Hematopoietic multipotent progenitor cell treated with erythropoietin and hydrocortisone succinate and interleukin-3 and kit ligand, for 6 days (in vitro differentiated cells): ENCODE measurements at places on chromosomes 1 and 21.

DNA sequence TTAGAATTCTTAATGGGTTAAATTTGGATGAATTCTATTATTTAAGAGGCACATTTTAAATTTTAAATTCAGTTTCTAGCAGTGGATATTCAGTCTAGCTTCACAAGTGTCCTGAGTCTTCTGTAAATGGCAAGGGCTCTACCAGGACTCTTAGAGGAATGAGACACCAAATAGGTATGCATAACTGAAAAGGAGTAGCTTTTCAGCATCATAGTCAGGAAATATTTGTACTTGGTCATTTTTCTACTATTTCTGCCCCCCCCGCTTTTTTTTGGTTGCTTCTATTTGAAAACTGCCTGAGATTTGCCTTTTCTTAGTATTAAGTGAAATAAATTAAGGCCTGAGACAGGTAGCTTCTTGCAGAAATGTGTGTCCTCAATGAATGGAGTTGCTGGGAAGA, 80.2 kb downstream of the MAST2 start:
- DNase-seq = no peak

DNA sequence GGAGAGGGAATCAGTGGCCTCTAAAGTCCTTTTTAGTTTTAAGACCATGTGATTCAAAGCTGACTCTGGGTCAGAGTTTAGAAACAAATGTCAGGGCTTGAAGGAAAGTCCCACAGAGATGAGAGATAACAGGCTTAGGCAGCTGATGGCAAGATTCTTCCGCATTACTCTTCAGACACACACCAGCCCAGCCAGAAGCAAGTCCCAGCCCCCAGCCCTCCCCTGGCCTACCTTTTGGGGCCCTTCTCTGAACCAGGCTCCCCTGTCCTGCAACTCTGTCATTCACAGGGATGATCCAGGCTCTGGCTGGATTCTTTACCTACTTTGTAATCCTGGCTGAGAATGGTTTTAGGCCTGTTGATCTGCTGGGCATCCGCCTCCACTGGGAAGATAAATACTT, 13.1 kb upstream of the CASQ1 start:
- peak; percentile 38 for DNase-seq

GRCh38 chr1:247415423-247416361, at the start of gene NLRP3:
NLRP3 (plus strand) TSS chr1:247416173; CDS start chr1:247418801, 2,628 bp downstream.
- peak; percentile 69 for DNase-seq

DNA sequence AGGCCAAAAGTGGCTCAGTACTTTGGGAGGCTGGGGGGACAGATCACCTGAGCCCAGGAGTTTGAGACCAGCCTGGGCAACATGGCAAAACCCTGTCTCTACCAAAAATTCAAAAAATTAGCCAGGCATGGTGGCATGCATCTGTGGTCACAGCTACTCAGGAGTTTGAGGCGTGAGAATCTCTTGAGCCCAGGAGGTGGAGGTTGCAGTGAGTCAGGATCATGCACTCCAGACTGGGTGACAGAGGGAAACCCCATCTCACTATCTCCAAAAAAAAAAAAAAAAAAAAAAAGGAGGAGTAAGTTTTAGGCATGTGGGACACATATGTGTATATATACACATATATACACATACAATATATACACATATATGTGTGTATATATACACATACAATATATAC, 165.3 kb upstream of the DPYD start:
- DNase-seq = no peak

DNA sequence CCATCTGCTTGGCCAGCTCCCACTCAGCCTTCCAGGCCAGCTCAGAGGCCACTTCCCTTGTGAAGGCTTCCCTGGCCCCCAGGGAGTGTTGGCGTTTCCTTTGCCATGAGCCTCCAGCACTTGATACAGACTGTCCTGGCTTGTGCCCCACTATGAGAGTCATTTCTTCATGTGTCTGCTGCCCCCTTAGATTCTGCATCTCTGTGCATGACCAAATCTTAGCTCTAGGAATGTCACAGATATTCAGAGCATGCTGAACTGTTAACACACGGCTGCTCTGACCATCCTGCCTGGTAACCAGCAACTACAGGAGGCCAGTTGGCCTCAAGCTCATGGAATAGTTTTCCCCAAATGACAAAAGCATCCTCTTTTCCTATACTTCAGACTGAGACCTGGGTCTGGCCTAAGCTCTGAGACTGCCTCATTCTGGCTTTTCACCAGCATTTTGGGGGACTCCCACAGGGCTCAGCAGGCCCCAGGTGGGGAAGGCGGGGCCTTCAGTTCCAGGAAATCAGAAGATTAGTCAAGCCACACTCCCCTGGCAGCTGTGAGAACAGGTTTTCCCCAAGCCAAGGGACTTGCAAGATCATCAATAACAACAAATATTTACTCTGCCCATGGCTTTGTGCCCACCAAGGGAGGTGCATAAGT, 182.6 kb upstream of the EDN2 start:
- DNase-seq = no peak

- no peak for DNase-seq
These were observed 33.3 kb upstream of the SUCO start for GRCh38 chr1:172499636-172500141.

- DNase-seq = no peak
These were observed 36.6 kb upstream of the SLC44A3 start for GRCh38 chr1:94783342-94784189.

DNA sequence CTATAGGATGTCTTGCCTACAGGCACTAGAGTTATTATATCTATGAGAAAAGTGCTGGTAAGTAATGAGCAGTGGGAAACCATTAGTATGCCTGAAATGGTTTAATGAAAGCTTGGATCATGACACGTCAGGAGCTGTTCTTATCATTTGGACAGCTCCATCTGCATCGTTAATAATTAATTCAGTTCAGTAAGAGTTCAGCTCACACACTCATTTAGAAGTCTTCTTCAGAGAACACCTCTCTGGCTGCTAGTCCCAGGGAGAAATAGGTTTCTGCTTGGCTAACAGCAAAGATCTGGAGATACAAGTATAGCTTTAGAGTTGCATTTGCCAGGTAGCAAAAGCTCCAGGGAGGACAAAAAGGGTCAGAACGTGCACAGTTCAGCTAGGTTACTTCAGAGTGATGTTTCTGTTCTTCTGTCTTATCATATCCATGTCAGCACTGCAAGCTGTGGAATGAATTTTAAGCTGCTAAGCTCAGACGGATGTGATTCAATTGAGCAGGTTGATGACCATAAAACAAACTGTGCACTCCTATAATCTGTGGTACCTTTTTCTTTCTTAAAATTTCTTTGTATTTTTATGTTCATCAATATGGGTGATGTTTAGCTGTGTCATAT, 173.6 kb downstream of the ADGRL2 start:
- DNase-seq = no peak

DNA sequence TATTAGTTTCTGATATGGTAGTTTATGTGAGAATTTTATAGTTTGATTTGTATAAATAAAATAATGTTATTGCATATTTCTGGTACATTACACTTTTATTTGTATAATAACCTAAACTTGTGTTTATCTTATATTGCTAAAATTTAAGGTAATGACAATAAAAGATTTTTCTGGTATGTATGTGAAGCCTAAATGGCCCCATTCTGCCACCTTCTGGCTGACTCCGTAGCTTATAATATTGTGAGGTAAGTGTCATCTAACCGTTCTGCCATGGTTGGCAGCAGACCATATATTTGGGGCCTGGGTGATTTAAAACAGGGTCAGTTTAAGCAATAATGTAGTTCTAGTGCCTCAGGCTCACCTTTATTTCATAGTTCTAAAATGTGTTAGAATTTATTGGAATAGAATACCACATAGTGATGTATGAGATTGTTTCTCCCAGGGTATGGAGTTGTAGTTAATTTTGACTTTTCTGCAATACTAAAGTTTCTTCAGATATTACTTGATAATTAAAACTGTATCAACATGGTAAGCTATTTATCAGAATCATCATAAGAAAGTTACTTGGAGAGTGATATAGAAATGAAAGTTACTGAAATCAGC, 21.2 kb upstream of the PRKACB start:
- peak; percentile 85 for DNase-seq

DNA sequence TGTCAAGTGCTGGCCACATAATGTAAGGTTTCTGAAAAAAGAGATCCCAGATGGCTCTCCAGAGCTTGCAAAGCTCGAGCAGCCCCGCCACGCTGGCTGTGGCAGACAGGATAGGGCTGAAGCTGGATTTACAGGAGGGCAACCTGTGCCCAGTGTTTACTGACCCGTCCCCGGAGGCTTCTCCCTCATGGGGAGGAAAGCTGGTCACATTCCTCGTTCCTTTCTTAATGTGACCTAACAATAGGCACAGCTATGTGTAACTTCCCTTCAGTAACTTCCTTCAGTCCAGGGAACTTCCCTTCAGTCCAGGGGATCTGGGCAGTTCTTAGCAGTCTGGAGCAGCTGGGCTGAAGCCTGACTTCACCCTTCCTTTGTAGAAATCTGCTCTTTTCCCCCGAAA, 7.7 kb downstream of the SLFNL1 start:
- no peak for DNase-seq

DNA sequence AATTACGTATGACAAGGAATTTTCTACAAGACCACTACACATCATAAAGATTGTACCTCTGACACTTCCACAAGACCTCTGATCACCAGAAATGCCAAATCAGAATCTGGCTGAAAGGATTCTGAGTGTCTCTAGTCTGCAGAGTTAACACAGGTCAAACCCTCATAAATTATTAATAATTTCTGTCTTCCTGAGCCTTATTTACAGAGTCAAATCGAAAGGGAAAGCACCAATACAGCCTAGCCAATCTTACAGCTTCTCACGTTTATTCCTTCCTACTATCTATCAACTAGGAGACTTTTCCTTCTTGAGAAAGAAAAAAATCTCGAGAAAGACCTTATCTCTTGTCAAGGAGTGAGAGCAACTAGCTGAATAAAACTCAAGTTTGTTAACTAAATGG, 2151.6 kb downstream of the MRPL39 start:
- no peak for DNase-seq

DNA sequence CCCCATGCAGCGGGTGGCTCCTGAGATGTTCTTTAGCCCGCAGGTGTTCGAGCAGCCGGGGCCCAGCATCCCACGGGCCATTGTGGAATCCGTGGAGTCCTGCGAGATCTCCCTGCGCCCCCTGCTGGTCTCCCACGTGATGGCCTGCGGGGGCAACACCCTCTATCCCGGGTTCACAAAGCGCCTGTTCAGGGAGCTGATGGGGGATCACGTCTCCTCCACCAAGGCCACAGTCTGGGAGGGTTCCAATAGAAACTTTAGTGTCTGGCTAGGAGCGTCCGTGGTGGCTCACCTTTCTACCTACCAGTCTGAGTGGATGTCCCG, 71.0 kb downstream of the ACTL8 start:
- peak; percentile 52 for DNase-seq

- DNase-seq = no peak
These were observed 3.5 kb downstream of the TNFRSF14 start for GRCh38 chr1:2559509-2560298.

- no peak for DNase-seq
These were observed 462.2 kb upstream of the CXADR start for GRCh38 chr21:17050646-17051045.

DNA sequence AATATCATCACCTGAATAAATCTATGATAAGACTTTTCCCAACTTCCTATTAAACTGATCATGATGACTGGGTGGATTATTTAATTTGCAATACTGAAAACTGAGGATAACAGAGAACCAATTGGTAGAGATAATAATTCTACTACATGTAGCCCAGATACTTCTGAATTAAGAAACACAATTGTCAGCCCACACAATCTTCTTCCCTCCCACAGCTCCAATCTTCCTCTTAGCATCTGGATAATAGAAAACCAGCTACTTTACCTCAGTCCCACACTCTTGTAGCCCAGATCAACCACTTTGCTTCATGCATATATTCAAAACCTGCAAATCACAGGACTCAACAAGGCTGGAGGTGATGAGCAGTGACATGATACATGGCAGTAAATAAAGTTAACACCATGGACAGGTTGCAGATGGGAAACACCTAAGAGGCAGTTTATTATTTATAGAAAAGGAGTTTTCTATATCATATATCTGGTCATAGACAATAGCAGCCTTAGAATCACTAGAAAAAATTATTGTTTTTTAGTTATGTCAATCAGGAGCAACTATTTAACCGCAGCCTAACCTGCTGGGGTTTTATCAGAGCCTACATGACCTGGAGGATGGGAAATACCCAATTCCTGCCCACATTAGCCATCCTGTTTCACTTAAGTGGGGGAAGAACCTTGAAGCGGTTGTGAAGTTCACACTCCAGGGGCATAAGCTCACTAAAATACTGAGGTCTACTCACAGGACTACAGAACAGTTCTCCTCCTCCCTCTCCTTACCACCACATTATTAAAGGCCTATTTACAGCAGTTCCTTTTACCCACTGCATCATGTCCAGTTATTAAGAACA, 16.7 kb downstream of the FRRS1 start:
- no peak for DNase-seq

DNA sequence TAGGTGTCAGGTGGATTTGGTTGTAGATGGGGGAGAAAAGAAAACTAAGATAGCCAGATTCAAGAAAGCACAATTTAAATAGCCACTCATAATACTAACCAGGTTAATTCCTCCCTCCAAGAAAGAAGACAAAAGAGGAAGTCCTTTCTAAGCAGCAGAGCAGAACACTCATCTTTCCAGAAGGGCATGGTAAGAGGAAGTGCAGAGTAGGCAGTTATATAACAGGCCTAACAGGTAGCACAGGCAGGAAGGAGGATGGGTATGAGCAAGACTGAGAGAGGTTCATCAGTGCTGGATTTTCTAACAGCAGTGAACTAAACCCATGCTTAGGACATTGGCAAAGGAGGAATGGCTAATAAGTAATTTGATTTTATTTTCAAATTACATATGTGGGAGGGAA, 517.5 kb downstream of the PLPP3 start:
- peak; percentile 27 for DNase-seq

- DNase-seq = no peak
These were observed 60.5 kb upstream of the HP1BP3 start for GRCh38 chr1:20847611-20848080.

DNA sequence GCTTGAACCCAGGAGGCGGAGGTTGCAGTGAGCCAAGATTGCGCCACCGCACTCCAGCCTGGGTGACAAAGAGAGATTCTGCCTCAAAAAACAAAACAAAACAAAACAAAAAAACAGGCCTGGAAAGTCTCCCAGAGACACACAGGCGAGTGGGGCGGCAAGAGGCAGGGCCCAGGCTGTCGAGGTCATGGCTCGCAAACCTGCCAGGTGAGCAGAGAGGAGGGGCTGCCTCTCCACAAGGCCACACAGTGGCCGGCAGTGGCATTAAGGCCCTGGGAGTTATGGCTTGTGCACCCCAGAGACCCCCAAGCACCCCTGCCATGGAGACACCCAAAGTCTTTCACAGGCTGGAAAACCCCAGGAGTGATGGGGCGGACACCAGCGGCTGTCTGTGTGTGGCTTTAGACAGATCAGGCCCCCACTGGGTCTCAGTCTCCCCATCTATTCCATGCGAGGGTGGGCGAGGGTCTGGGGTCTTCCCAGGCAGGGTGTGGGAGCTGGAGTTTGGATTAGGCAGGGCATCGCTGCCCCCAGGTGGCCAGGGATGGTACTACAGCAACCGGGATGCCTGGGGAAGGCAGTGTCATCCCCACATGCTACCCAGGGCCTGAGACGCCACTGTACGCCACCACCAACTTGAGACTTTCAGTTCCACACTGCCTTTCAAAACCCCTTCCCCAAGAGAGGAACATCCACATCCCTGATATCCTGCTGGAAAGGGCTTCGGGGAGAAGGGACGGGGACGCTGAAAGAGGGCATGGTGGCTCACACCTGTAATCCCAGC, 7.3 kb upstream of the CTRC start:
- peak; percentile 67 for DNase-seq
